ENCODE measurements at places on chromosomes 4 and X. TPM values are rescaled to one million over a fixed set of nuclear protein-coding genes. Genes with fewer than 3 reads are reported as not detected.

DNA sequence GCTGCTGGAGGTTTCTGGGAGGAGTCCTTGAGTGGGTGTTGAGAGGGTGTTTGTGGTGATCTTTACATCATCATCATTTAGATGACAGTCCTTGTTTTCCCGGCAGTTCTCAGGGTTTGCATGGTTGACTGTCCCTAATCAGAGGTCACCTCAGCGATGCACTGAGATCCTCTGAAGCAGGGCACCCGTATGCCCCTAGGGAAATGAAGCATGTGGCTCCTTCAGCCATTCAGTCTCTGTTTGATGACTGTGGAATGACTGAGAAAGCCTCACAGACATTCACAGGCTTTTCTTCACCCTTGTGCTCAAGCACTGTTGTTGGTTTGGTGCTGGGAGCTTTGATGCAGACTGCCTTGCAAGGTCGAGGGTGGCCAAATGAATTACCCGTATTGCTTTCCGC, 474.7 kb downstream of the SPRY1 start:
- DNase-seq = no peak
- H3K27me3 ChIP-seq = no peaks in the 10 kb centered on the region
- no peak overlapping the region for H3K27ac ChIP-seq
- no peak overlapping the region for H3K4me3 ChIP-seq
- H3K4me1 ChIP-seq = no peaks in the 10 kb centered on the region

DNA sequence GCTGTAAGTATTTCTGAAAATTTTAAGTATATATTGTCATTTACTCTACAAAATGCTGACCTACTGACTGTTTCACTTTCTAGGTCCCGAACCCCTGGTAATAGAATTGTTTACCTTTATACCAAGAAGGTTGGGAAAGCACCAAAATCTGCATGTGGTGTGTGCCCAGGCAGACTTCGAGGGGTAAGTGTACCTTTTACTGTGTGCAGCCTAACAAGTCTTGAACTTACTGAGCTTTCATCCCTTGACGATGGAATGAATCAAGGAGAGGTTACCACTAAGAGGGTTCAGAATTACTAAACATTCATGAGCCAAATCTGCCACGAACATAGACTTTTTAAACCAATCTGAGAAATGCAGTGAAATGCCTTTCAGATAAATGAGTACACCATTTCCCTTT, 1.6 kb downstream of the RPL34 start:
- no peak for DNase-seq
- no peaks in the 10 kb centered on the region for H3K36me3 ChIP-seq
- H3K4me1 ChIP-seq = peaks cover 3% of the 10 kb centered on the region
- H3K27me3 ChIP-seq = no peaks in the 10 kb centered on the region
- H3K27ac ChIP-seq = no peak overlapping the region
- no peak overlapping the region for H3K4me3 ChIP-seq

GRCh38 chr4:150173982-150174398, 95.7 kb downstream of the DCLK2 start:
- no peak overlapping the region for H3K27ac ChIP-seq
- no peaks in the 10 kb centered on the region for H3K27me3 ChIP-seq
- H3K4me1 ChIP-seq = peaks cover 2% of the 10 kb centered on the region
- no peak overlapping the region for H3K4me3 ChIP-seq

GRCh38 chr4:43351970-43352806, 459.7 kb downstream of the GRXCR1 start:
- H3K27ac ChIP-seq = no peak overlapping the region
- no peaks in the 10 kb centered on the region for H3K4me1 ChIP-seq
- no peak overlapping the region for H3K4me3 ChIP-seq
- H3K36me3 ChIP-seq = no peaks in the 10 kb centered on the region

DNA sequence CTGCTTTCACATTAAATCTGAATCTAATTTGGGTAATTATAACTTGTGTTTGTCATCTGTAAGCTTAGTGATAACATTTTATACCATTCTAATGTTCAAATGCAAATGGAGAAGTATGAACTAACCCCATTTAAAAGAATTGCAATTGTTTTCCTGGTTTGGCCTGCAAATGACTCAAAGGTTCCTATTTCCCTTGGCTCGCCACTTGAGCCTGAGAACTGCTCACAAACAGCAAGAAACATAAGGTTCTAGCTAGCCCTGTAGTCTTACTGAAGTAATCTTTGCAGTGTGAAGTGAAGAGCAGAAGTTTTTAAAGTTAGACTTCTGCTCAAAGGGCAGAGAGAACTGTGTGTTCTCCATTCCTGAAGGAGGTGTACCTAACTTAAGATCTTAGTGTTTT, 27.2 kb downstream of the UPRT start:
- H3K4me3 ChIP-seq = no peak overlapping the region
- no peaks in the 10 kb centered on the region for H3K4me1 ChIP-seq
- DNase-seq = no peak
- no peaks in the 10 kb centered on the region for H3K27me3 ChIP-seq
- no peaks in the 10 kb centered on the region for H3K36me3 ChIP-seq
- no peak overlapping the region for H3K27ac ChIP-seq

Gene ERAS
- polyA plus RNA-seq = not detected

DNA sequence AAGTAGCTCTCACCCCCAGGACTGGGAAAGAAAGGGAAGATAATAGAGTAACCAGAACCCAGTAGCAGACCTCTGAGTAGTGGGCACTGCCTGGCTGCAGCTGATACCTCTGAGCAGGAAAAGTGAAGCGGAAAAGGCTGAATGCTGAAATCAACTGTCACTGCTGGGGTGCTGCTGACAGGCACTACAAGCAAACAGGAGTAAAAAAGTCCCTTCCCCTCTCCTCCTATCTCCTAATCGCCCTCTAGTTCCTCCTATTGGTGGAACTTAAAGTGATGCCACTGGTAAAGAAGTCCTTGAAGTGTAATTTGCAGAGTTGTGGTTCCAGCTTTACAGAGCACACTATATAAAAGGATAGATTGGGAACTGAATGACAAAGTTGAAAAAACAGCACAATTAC, 32.8 kb upstream of the GLRB start:
- no peaks in the 10 kb centered on the region for H3K36me3 ChIP-seq
- H3K27ac ChIP-seq = no peak overlapping the region
- H3K4me1 ChIP-seq = no peaks in the 10 kb centered on the region
- H3K27me3 ChIP-seq = no peaks in the 10 kb centered on the region
- no peak overlapping the region for H3K4me3 ChIP-seq

Gene CD40LG
- 1.3 TPM for polyA plus RNA-seq

DNA sequence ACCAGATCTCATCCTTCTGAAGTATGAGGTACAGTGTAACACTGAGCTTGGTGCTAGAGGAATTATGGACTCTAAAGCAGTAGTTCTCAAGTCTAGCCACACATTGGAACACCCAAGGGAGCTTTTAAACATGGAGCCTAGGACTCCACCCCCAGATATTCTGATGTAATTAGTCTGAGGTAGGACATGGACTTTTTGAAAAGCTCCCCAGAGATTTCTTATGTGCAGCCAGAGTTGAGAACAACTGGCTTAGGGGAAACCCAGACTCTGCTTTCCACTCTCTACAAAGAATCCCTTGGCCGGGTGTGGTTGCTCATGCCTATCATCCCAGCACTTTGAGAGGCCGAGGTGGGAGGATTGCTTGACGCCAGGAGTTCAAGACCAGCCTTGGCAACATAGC, 11.6 kb upstream of the GDPD2 start:
- no peaks in the 10 kb centered on the region for H3K4me1 ChIP-seq
- no peak for DNase-seq
- H3K27ac ChIP-seq = no peak overlapping the region
- no peak overlapping the region for H3K4me3 ChIP-seq
- H3K27me3 ChIP-seq = no peaks in the 10 kb centered on the region

GRCh38 chr4:183443655-183444213, 702 bp upstream of the CDKN2AIP start:
- peak overlapping the region; percentile 93 for H3K4me3 ChIP-seq
- peak overlapping the region; percentile 99 for H3K27ac ChIP-seq
- H3K36me3 ChIP-seq = no peaks in the 10 kb centered on the region

GRCh38 chr4:149793459-149793858, 22.2 kb downstream of the IQCM start:
- DNase-seq = no peak
- no peaks in the 10 kb centered on the region for H3K36me3 ChIP-seq
- H3K4me1 ChIP-seq = no peaks in the 10 kb centered on the region
- H3K27me3 ChIP-seq = no peaks in the 10 kb centered on the region
- H3K27ac ChIP-seq = no peak overlapping the region

- no peaks in the 10 kb centered on the region for H3K27me3 ChIP-seq
- H3K4me1 ChIP-seq = no peaks in the 10 kb centered on the region
- no peak overlapping the region for H3K27ac ChIP-seq
- no peak overlapping the region for H3K4me3 ChIP-seq
- no peaks in the 10 kb centered on the region for H3K36me3 ChIP-seq
- DNase-seq = no peak
Measured at GRCh38 chrX:69303231-69303630, 138.0 kb upstream of the PJA1 start.

GRCh38 chr4:173511787-173512361, 18.2 kb downstream of the HAND2 start:
- no peaks in the 10 kb centered on the region for H3K27me3 ChIP-seq
- no peak overlapping the region for H3K27ac ChIP-seq
- no peak for DNase-seq
- peaks cover 3% of the 10 kb centered on the region for H3K4me1 ChIP-seq

Measured in ovary (tissue), 10 donors.